DMS79 treated with DMSO at 0.1 percent for 48 hours (cell line): ENCODE measurements at places on chromosomes 5 and 9.

DNA sequence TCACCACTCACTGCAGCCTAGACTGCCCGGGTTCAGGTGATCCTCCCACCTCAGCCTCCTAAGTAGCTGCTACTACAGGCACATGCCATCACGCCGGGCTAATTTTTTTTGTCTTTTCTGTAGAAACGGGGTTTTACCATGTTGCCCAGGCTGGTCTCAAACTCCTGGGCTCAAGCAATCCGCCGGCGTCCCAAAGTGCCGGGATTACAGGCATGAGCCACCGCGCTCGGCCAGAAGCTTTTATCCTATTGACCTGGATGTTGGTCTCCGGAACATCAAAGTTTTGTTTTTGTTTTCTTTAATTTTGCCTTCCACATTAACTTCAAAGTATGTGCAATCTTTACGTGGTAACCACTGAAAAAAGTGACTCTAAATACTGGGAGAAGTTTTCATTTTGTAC, 42.4 kb upstream of the FST start:
- DNase-seq: no peak

DNA sequence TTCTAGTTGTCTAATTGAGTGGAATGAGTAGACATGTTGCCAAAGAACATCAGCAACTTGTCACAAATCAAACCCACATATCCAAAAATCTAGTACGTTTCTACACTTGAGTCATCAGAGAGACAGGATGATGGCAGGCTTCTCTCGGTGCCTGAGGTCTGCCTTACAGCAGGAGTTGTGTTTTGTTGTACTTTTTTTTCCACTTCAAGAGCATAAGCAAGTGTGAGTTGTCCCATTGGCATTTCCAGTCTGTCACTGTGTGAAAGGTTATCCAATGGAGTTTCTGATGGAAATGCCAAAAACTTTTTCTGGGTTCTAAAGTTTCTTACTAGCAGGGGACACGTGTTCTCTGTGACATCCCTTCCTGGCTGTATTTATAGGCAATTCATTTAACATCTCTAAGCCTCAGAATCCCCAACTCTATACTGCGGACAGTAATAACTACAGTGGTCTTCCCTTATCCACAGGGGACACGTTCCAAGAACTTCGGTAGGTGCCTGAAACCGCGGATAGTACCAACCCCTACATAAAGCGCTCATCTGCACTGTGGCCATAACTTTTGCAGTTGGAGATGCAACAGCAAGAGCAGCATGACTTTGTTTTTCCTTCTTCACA, 246.5 kb downstream of the SYK start:
- DNase-seq: no peak

GRCh38 chr5:158589939-158590338, 509.8 kb downstream of the EBF1 start:
- peak; percentile 25 for DNase-seq

DNA sequence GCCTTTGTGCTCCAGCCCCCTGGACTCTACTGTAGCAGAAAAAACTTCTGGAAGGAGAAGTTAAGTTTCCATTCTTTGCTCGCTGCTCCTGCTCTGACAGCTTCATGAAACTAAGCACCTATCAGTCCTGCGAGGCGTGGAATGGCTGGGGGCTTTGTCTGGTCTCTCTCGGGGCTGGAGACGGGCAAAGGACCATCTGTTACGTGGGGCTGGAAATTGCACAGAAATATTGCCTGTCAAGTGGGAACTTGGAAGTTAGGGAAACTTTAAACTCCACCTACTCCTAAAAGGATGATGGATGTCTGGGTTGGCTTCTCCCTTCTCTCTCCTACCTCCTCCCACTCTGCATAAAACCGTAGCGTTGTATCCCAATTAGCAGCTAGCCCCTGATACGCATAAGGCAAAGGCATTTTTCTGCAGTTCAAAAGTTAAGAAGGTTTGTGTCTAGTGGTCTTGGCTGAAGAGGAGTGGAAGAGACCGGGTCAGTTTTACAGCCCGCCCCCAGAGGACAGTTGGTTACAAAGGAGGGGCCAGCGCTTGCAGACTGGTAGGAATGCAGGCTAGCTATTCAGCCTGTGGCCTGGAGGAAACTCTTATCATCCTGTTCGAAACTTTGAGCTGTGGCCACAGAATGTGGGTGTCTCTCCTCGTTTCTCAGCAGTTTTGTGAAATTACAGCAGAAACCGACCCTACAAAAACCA, 1.3 kb downstream of the FBXL7 start:
- no peak for DNase-seq
